CD4-positive, alpha-beta T cell treated with Interleukin-21 for 1 hour (primary cell): ENCODE measurements at places on chromosomes 4 and X.

DNA sequence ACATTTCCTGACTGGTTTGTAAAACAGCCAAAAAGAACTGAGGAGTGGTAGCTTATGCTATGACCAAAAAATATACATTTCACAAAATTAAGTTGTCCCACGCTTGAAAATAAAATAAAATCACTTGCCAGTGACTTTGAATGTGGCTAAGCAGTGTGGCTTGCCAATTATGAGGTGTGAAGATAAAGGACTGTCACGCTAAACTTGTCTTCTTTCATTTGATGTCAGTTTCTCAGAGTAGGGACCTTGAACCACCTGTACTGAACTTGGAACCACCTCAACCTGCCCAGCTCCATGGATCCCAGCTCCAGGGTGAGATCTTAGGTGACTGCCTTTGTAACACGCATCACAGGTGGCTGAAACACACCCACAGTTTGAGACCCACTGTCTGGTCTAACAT, 113.7 kb upstream of the TBL1X start:
- peak; percentile 28 for DNase-seq

DNA sequence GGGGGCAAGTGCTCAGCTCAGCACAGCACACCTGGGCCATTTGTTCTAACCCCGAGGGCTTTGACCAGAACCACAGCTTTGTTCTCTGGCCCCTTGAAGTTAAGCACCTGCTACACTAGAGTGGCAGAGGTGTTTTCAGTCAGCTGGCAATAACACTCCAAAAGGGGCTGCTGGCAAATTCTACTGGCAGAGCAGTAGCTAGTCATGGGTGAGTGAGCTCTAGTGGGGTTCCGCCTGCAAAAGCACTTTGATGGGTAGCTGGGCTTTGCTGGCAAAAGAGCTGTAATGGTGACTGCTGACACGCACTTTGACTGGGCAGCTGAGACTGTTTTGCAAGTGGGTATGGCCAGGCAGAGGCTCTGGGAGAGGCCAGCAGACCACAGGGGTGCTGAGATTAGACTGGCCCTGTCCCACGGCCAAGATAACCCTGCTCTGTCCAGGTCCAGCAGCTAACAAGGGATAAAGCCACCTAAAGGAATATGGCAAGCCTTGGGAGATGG, 65.2 kb upstream of the TENT5D start:
- no peak for DNase-seq

GRCh38 chr4:153466081-153466948, at the start of gene TMEM131L:
TSS of gene TMEM131L (plus strand) at chr4:153466360. CDS start at chr4:153466398, 38 bp downstream.
- peak; percentile 84 for DNase-seq

DNA sequence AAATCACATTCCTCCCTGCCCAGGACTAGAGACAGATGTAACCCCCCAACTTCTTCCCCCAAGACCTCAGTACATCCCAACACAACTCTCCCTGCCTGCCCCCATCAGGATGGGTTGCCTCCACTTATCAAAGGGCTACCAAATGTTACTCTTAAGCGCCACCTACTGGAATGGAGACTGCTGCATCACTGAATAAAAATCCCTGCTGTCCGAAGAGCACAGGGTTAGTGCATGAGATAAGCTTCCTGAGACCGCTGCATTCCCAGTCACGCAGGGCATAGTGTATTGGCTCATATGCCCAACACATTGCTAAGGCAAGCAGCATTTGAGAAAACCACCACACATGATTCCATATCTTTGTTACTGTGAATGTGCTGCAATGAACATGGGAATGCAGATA, 544.5 kb downstream of the PPP4R3C start:
- DNase-seq, result no peak

DNA sequence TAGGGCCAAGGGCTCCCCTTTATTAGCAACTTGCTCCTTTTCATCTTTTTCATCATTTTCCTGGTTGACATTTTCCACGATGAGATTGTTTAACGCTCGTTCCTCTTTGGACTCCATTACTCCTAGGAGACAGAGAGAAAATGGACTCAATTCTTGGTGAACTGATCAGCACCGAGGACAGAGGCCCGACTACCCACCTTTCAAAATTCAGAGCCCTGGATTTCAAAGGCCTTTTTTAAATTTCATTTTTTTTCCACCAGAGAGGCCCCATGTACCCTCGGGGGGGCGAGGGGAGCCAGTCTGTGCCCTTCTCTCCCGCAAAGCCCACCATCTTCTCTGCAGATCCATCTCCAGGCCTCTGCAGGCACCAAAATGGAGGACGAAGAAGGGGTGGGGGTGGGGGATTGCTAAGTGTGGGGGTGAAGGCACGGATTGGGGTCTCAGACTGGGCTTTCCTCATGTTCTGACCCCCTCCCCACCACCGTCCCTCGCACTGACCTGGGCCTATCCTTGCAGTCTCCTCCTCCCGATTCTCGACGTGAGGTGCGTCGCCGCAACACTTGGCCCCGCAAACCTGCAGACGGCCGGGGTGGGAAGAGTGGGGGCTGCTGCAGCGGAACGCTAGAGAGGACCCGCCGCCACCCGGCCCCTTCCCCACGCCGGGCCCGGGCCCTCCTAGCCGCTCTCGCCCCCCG, 783 bp downstream of the BEX2 start:
- no peak for DNase-seq

DNA sequence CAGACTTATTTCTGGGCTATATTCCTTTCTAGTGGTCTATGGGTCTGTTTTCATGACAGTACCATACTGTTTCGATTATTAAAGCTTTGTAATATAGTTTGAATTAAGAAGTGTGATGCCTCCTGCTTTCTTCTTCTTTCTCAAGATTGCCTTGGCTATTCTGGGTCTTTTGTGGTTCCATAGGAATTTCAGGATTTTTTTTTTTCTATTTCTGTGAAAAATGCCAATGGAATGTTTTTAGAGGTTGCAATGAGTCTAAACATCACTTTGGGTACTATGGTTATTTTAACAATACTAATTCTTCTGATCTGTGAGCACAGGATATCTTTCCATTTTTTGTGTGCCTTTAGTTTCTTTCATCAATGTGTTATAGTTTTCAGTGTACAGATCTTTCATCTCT, 204.3 kb upstream of the HCCS start:
- DNase-seq, result no peak

DNA sequence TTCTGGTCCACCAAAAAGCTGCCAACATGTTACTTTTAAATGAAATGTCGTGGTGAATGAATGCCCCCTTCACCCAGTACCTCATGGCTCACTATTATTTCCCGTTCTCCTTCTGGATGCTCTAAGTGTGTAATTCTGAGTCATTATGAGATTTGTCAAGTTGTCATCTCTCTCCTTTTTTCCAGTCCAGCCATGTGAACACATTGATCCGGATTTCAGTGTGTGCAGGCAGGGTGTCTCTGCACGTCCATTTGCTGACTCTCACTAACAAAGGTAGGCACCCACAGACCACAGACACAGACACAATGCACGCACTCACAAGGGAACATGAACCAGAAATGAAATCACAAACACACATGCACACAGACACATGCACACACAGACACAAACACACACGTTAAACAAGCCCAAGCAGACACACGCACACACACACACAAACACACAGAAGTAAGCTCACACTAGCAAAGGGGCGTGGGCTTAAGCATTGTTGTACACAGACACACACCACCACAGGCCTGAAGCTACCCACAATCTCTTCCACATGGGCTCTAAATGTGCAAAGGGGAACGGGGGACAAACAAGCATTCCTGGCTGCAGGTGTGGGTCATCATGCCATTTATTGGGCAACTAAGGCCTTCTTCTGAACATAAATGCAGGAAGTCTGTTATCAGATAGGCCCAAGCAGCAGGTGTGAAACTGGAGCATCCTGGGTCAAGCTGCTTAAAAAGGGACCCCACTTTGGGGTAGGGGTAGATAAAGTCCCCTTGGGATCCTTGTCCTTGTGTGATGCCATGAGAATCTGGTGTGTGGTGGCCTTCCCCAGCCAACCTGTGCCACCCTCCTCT, 58.1 kb downstream of the NBDY start:
- no peak for DNase-seq

DNA sequence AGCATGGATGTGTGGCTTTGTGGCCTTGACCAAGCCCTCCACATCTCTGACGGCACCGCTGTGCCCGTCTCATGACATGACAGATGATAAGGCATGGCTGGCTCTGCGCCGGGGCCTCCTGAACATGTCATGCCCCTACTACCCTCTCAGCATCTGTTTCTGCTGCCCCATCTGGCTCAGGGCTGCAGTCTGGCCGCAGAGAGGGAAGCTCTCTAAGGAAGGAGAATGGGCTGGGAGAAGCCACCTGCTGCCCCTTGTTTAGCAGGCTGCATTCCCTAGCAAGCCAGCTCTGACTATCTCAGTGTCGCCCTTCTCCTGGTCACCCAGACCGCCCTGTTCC, 7.2 kb downstream of the ZNF185 start:
- no peak for DNase-seq

GRCh38 chr4:71008196-71008595, 14.7 kb downstream of the DCK start:
- no peak for DNase-seq

DNA sequence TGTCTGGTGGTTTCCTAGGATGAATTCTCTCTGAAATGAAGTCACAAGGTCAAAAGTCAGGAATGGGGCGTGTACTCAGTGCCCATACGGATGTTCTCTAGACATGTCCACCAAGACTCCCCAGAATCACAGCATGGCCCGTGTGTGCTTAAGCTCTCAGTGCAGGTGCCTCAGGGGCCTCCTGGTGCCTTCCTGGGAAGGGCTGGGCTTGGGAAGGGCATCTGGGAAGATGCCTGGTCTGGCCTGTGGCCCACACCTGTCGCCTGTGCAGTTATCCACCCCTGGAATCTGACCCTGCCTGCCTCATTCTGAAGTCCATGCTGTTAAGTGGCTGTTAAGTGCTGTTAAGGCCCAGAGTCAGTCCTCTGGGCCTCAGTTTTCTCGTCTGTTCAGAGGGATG, 31.2 kb downstream of the SORCS2 start:
- no peak for DNase-seq

DNA sequence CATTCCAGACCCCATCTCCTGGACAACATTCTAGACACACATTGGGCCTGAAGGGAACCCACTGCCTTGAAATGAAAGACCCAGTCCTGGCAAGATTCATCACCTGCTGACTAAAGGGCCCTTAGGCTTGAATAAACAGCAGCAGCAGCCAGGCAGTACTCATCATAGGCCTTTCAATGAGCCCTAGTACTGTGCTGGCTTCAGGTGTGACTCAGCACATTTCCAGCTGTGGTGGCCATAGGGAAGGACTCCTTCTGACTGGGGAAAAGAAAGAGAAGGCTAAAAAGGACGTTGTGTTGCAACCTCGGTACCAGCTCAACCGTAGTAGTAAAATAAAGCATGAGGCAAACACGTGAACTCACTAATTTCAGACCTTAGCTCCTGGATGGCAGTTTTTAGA, 344.0 kb downstream of the ACTRT1 start:
- no peak for DNase-seq

DNA sequence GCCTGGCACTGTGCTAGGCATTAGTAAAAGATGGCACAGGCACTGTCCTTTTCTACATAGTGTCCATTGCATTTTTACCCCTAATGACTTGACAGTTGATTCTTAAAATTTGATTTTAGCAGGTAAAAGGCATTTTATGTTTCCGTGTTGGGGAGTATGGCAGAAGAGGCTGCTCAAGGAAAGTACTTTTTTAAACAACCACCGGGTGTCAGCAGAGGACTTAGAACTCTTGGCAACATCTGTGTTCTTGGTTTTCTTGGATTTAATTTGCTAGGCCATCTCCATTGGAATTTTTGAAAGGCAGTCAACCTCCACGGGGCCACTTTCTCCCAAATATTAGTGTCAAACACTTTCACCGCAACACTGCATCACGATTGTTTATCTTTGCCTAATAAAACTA, 102.9 kb downstream of the TSPAN7 start:
- DNase-seq, result peak; percentile 3
